ENCODE measurements at places on chromosomes 12 and 14.

- DNase-seq: no peak
Observed at GRCh38 chr12:2075508-2076195, 22.9 kb downstream of the CACNA1C start.

DNA sequence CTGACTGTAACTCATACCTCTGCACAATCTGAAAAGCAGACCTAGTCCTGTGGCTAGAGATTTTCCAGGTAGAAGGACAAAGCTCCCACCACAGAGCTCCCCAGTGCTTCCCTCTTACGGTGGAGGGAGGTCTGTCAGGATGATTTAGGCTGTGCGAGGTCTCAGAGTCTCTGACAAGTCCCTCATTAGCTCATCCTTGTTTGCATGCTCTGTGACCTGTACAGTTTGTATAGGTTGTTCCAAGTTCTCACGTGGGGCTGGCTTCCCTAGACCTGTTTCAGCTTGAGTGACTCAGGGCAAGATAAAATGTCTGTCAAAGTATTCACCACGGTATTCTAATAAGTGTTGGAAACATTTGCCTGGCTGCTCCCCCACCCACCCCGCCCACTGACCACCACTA is 34.8 kb downstream of the ASCL1 start:
- DNase-seq: no peak

DNA sequence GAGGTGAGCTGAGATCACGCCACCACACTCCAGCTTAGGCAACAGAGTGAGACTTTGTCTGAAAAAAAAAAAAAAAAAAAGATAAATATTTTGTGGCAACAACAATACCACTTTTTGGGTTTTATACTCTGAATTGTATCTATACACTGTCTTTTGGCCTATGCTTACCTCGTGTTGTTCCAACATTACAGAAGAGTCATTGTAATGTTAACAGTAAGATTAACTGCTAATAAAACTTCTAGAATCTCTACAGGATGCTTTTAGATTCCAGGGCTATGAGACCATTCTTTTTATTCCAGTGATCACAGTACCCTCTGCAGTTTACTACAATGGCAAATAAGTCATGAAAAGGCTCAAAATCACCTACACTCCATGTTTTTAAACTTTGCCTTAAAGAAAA is 11.6 kb downstream of the IFT81 start:
- no peak for DNase-seq

GRCh38 chr12:6278439-6279255 is 31.8 kb upstream of the PLEKHG6 start:
- DNase-seq: peak; percentile 79

- no peak for DNase-seq
Observed at GRCh38 chr14:73248108-73248868, 11.0 kb downstream of the PAPLN start.

DNA sequence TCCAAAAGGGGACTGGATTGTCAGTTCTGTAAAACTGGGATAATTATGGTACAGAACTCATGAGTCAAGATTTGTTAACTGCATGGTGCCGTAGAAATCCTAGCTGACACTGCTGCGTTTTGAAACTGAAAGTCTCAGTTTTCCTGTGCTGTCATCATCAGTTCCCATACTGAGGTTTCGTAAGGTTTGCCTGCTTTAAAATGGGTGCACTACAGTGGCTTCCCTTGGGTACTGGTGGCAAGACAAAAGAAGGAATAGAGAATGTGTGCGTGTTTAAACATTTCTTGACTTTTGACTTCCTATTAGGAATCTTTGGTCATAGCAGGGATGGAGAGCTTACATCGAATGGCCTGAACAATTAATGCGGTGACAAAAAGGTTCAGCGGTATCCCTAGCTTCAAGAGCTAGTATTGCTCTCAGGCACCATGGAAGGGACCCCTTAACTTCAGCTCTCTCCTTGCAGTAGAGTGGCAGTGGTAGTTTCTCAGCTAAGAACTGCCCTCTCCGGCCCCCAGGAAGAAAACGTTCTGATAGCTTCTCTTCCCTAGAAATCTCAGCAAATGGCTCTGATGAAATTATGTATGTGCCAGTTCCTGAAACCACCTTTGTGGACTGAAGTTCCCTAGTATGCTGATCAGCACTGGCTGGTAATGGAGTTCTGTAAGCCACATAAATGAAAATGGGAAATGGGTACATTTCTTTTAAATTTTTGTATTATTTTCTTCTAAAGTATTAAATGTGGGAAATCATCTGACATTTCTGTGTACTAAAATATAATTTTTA is 28.9 kb downstream of the ANO6 start:
- DNase-seq: no peak

- no peak for DNase-seq
Observed at GRCh38 chr14:38880643-38881524, 222.2 kb downstream of the SEC23A start.

- DNase-seq: no peak
Observed at GRCh38 chr14:73887318-73887616, 608 bp downstream of the ZNF410 start.

Measured in stimulated activated CD4-positive, alpha-beta T cell treated with anti-CD3 and anti-CD28 coated beads, Interleukin-1b, Interleukin-23, amount 100 ng/mL, for 1 hour (primary cell).